Ascending aorta (tissue), 2 donors: ENCODE measurements at places on chromosomes 5 and 9.

- DNase-seq: no peak
Observed at GRCh38 chr9:28688172-28688571, 1114.9 kb upstream of the C9orf72 start.

DNA sequence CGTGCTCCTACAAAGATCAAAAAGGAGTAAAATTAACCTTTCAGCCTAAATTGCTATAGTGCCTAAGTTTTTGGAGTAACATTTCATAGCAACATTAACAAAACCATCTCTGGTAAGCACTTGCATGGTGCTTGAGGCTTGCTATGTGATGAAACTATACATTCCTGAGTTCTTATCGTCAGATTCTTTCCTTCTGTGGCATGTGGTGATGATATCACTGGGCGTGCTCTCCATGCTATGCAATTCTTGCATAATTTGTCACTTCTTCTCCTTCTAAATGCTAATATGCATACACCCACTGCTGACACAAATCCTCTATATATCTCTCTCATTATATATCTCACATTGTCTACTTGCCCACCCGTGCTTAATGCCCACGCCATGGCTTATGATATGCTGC lies 2019.9 kb downstream of the MAT2B start:
- no peak for DNase-seq

DNA sequence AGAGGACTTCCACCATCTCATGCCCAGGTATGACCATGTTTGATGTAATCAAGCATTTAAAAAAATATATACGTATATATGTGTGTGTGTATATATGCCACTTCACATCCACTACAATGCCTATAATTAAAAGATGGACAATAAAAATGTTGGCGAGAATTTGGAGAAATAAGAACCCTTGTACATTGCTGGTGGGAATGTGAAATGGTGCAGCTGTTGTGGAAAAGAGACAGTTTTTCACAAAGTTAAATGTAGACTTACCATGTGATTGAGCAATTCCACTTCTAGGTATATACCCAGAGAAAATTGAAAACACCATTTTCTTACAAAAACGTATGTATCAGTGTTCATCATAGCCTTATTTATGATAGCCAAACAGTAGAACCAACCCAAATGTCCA lies 229.2 kb upstream of the WWC1 start:
- no peak for DNase-seq

GRCh38 chr5:133225671-133226152 lies 173.9 kb downstream of the HSPA4 start:
- DNase-seq: no peak

DNA sequence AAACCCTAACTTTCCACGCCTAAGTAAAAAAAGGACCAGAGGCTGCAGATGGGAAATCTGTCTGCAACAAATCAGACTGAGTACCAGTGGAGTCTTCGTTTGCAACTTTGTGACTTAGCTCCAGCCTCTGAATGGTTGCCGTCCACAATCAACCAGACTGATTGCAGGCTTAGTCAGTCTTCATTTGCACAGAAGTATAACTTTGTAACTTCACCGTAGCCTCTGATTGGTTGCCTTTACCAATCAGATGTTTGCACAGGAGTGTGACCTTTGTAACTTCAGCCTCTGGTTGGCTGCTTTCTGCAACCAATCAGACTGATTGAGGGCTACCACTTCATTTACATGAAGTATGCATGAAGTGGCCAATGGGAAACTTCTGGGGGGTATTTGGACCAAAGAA lies 53.7 kb downstream of the TGFBR1 start:
- no peak for DNase-seq

GRCh38 chr5:137619191-137619870 lies 116.6 kb downstream of the KLHL3 start:
- peak; percentile 83 for DNase-seq
